NCI-H460 (cell line): ENCODE measurements at places on chromosomes 11 and 22. TPM values are rescaled to one million over a fixed set of nuclear protein-coding genes. Genes with fewer than 3 reads are reported as not detected.

PLAAT4 gene
- not detected in 2 replicates for total RNA-seq

BAIAP2L2 gene
- total RNA-seq: not detected in 2 replicates

CDC42BPG gene
- 0.02 TPM in 1 of 2 replicates, not detected in the other for total RNA-seq

PSMA1 gene
- 258 and 300 TPM in 2 replicates for total RNA-seq

OR52M1 gene
- total RNA-seq: not detected in 2 replicates

BAD gene
- total RNA-seq: 66.2 and 68.0 TPM in 2 replicates

IGHMBP2 gene
- total RNA-seq: 7.0 and 8.3 TPM in 2 replicates

ST14 gene
- total RNA-seq: not detected in 2 replicates

LDHAL6A gene
- total RNA-seq: not detected in 2 replicates

ATG2A gene
- total RNA-seq: 6.5 and 7.1 TPM in 2 replicates

GSTT2B gene
- 1.2 TPM in 1 of 2 replicates, not detected in the other for total RNA-seq

RFPL3 gene
- not detected in 2 replicates for total RNA-seq

CEP126 gene
- total RNA-seq: 2.7 and 4.5 TPM in 2 replicates

MRGPRX4 gene
- not detected in 2 replicates for total RNA-seq

KCNK4 gene
- total RNA-seq: 0.10 TPM in 1 of 2 replicates, not detected in the other

CHST1 gene
- not detected in 2 replicates for total RNA-seq

GGT5 gene
- not detected in 2 replicates for total RNA-seq

KRTAP5-2 gene
- total RNA-seq: not detected in 2 replicates

- no peak for DNase-seq
Observed at GRCh38 chr22:23036684-23037428, 33.5 kb upstream of the GNAZ start.

DNA sequence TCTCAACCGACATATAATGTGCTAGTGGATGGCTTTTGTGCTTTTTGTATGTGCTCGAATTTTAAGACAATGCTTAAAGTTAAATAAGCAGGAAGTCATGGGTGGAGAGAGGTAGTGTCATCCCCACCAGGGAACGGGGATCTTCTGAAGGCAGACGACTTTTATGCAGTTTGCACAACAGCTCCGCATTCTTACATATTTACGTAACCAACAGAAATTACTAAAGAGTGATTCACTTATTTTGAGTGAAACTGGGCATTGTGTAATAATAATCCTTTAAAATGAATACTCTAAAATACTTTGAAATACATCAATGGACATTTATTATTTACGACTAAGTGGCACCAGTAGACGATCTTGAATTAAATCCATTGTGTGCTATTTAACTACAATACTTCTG is 305.1 kb downstream of the CNTN5 start:
- peak; percentile 75 for DNase-seq

DNA sequence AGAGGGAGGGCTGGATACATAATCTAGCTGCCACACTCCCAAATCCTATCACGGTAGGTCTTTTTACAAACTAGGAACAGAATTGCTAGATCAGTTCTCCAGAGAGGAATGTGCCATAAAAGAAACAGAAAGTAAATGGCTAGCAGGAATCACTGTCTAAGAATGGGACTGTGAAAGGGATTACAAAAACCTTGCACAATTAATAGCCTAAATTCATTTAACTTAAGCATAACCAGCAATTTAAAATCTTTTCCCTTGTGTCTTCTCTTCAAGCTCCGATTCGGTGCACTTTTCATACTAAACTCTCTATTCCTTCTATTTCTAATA is 35.2 kb downstream of the APOL5 start:
- DNase-seq: no peak

- DNase-seq: no peak
Observed at GRCh38 chr11:106101819-106102218, 24.4 kb downstream of the AASDHPPT start.

DNA sequence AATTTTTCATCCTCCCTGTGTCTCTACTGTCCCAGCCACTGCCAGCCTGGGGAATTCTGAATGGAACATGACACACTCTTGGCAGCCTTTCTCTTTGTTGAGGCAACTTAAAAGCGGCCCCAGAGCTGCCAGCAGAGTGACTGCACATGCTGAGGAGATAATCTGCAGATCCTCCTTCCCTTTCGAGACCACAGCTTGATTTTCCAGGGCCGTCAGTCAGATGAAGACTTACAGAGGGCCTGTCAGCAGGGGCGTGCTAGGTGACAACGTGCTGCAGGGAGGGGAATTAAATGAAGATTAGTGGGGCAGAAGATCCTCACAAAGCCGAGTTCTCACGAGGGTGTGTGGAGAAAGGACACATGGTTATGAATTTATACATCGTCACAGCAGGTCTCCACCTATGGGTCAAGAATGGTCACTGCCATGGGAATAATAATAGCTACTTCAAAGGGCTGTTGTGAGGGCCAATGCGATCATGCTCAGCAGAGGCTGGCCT is 193.5 kb upstream of the PITPNB start:
- peak; percentile 7 for DNase-seq

- no peak for DNase-seq
Observed at GRCh38 chr11:86940122-86940777, 14.9 kb downstream of the FZD4 start.

GRCh38 chr11:132260636-132261035 is 890.2 kb downstream of the NTM start:
- no peak for DNase-seq

DNA sequence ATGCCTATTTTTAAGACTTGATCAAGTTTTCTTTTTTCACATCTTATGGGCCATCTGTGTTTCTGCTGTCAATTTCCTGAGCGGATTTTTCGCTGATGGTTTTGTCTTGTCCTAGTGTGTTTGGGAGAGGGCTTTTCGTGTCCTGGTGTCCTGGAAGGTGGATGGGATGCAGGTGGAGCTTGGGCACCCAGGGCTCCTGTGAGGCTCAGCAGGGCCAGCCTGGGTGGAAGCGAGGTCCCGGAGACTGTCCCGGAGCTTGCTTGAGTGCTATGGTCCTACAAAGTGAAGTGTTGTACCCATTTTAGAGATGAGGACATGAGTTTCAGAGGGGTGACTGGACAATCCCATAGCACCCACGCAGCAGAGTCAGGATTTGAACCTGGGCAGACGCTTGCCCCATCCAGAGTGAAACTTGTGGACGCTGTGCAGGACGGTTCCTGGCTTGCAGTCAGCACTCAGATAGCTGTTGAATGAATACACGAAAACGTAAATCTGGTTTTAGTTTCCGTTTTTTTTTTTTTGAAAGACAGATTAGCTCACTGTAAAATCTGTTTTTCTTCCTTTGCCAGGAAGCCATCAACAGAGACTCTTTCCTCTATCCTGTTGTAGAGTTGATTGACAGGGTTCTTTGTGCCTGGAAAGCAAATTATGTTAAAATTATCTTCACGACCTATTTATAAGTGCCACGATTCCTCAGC is 64.1 kb downstream of the TBC1D22A start:
- DNase-seq: no peak

- peak; percentile 21 for DNase-seq
Observed at GRCh38 chr11:126607374-126607773, 251.9 kb downstream of the ST3GAL4 start.

- no peak for DNase-seq
Observed at GRCh38 chr11:1560002-1560648, 11.9 kb downstream of the DUSP8 start.

- DNase-seq: no peak
Observed at GRCh38 chr22:39907605-39908097, 6.8 kb downstream of the GRAP2 start.

GRCh38 chr11:116716621-116717020 is 56.2 kb downstream of the BUD13 start:
- DNase-seq: no peak

DNA sequence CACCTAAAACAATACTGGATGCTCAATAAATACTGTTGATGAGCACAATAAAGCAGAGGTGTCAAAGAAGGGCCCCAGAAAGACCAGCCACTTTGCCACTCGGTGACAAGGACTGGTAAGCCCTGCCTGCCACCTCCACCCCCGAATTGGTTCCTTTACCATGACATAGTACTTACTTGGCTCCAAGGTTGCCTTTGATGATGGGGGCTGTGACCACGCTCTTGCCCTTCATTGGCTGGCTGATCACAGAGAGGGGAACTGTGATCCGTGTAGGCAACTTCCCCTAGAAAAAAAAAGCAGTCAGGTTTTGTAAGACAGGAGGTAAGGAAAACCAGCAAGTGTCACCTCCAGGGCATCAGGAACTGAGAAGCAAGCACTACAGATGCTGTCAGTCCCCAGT is 29.7 kb downstream of the NFRKB start:
- DNase-seq: no peak

DNA sequence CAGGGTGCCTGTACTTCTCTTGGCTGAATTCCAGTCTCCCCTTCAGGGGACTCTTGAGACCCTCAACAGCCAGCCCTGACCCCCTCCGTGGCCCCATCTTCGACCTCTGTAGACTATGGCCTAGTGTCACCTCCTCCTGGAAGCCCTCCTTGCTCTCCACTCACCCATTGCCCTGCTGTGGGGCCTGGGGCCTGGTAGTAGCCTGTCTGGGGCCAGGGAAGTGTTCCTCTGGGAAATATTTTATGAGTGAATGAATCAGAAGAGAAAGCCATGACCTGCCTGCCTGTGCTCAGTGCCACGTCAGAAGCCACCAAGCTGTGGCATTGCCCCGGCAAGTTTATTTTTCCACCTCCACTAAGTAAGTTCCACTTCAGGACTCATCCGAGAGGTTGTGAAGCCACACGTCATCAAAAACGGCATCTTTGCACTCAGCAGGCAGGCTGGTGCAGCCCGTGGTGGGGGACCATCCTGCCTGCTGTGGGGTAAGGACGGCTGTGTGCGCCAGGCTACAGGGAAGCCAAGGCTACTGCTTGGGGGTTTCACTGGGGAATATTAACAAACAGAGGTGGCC is 59.6 kb upstream of the PPARA start:
- no peak for DNase-seq

DNA sequence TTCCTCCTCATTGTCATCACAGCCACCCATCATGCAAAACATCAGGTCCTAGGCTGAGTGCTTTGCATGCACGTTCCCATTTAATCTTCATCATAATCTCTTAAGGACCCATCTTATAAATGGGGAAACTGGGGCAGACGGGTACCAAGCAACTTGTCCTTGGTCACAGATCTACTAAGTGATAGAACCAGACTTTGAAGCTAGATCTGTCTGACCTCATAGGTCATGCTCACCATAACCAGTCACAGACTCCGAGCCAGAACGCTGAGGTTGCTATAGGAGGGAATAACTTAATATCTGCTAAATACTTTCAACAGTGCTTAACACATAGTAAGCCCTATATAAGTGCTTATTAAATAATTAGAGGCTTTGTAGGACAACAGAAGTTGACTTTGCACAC is 37.7 kb downstream of the POU2AF3 start:
- DNase-seq: no peak

GRCh38 chr11:8332196-8332595 is 68.5 kb upstream of the LMO1 start:
- no peak for DNase-seq

- no peak for DNase-seq
Observed at GRCh38 chr22:40709752-40710413, 30.6 kb downstream of the MCHR1 start.

- no peak for DNase-seq
Observed at GRCh38 chr11:5366856-5367255, 15.5 kb downstream of the OR51B6 start.

- no peak for DNase-seq
Observed at GRCh38 chr11:92061456-92062062, 163.1 kb upstream of the FAT3 start.

- DNase-seq: no peak
Observed at GRCh38 chr11:44949160-44950030, 1.3 kb downstream of the TP53I11 start.

DNA sequence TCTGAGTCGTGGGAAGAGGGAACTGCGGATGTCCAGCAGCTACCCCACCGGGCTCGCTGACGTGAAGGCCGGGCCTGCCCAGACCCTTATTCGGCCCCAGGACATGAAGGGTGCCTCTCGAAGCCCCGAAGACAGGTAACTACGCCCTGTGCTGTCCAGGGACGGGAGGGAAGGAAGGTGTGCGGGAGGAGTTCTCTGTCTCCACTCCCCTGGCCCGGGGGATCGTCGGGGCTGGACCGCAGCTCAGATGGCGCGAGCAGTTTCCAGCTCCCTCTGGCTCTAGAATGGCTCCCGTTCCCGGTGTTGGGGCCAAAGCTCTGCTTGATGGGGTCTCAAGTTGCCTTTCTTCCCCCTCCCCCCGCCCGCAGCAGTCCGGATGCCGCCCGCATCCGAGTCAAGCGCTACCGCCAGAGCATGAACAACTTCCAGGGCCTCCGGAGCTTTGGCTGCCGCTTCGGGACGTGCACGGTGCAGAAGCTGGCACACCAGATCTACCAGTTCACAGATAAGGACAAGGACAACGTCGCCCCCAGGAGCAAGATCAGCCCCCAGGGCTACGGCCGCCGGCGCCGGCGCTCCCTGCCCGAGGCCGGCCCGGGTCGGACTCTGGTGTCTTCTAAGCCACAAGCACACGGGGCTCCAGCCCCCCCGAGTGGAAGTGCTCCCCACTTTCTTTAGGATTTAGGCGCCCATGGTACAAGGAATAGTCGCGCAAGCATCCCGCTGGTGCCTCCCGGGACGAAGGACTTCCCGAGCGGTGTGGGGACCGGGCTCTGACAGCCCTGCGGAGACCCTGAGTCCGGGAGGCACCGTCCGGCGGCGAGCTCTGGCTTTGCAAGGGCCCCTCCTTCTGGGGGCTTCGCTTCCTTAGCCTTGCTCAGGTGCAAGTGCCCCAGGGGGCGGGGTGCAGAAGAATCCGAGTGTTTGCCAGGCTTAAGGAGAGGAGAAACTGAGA is 1.4 kb downstream of the ADM start:
- DNase-seq: no peak

GRCh38 chr11:134668076-134668475 is 256.0 kb upstream of the B3GAT1 start:
- no peak for DNase-seq

DNA sequence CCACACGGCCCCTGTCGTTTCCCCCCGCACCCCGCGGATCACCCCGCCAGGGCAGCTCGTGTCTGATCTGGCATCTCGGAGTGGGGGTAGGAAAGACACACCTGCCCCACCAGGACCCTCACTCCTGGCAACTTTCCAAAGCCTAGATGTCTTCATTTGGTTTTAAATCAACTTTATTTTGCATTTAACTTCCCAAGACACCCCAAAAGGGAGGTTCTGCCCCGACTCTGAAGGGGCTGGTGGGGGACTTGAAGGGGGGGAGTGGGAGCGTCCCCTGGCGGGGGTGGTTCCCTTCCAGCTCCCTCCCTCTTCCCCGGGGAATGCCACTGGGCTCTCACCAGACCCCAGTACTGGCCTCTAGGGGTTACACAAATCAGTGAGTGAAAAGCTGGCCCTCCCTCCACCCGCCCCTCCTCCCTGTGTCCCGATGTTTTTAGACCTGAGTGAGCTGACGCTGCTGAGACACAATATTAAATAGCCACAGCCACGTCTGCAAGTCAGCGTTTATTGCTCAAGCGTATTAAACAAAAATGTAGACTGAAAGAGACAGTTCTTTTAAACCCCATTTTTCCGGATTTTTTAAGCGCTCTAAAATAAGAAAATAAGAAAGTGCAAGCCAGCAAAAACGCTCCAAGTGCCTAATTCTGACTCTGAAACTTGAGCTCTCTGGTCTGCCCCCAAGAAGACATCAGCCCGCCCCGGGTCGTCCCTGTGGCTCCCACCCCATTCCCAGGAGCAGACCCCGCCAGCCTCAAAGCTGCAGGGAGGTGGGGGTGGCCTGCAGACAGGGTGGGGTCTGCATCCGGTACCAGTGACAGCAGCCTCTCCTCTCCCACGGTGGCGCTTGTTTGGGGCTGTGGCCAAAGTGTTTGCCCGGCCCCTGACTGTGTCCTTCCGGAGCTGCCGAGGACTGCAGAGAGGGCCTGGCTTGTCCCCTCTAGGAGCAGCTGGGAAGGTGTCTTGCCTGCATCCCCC is 1.1 kb upstream of the TTLL8 start:
- DNase-seq: peak; percentile 1

- no peak for DNase-seq
Observed at GRCh38 chr11:8269636-8270035, 6.0 kb upstream of the LMO1 start.
